ENCODE measurements at places on chromosomes 16 and 17.

DNA sequence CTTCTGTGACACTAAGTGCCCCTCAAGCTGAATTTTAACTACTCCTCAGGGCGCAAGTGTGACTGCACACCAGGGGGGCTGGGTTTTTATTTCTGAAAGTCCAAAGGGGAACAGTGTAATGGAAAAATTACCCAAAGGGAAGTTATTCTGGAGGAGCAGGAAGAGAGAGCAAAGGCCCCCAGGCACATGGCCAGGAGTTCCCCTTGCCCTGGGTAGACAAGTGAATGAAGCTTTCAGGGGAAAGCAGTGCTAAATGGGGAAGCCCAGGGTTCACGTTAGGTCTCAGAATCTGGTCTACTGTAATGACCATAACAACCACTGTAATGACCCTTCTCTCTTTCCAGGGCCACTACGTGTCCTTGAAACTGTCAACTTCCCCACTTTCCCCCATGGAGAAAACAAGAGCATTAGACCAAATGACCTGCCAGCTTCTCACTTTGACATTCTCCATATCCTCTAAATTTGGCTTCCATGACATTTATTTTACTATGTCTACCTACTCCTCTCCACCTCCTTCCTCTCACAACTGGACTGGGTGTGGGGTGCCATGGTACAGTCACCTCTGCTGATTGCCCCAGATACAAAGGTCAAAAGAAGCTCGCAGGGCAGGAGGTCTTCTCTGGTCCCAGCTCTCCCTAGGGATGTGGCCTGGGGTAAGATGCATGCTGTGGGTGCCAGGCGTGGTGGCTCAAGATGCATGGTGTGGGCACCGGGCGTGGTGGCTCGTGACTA lies 34.1 kb upstream of the MMP2 start:
- DNase-seq: no peak

GRCh38 chr17:66354981-66355380 lies 52.6 kb downstream of the PRKCA start:
- DNase-seq: no peak

GRCh38 chr16:66590322-66590721 lies 11.1 kb downstream of the CMTM2 start:
- no peak for DNase-seq

- no peak for DNase-seq
Observed at GRCh38 chr16:73368715-73369114, 320.8 kb upstream of the ZFHX3 start.

DNA sequence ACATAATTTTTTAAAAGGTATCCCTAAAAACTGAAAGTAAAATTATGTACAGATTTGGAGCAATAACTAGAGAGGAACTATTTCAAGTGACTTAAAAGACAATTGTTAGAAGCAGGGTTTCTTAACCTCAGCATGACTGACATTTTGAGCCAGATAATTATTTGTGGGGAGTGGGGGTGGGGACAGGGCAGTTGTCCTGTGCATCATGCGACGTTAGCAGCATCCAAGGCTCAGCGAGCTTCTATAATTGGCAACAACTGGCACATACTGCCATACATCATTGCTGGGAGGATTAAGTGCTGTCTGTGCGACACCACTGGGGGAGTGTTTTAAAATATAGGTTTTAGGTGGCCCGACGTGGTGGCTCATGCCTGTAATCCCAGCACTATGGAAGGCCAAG lies 27.1 kb downstream of the GABARAPL2 start:
- DNase-seq: no peak

- DNase-seq: no peak
Observed at GRCh38 chr16:19810817-19811731, 73.6 kb downstream of the GPRC5B start.

DNA sequence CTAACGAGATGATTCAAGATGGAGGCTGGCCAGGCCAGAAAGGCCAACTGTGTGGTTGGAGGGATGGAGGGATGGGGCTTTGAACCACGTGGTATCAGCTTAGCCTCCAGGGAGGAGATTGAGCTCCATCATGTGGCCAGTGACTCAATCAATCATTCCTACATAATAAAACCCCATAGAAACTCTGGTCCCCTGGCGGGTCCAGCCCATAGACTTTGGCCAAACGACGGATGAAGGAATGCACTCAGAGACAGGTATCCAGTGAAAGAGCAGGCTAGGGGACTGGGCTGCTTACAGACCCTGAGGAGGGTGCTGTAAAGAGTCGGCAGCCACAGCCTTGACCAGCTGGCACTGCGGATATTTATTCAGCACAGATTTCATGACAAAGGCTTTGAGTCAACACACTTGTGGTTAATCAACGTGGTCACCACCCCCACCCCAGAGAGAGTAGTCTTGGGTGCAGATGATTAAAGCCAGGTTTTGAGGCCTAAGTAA lies 308.7 kb upstream of the TNRC6C start:
- no peak for DNase-seq

DNA sequence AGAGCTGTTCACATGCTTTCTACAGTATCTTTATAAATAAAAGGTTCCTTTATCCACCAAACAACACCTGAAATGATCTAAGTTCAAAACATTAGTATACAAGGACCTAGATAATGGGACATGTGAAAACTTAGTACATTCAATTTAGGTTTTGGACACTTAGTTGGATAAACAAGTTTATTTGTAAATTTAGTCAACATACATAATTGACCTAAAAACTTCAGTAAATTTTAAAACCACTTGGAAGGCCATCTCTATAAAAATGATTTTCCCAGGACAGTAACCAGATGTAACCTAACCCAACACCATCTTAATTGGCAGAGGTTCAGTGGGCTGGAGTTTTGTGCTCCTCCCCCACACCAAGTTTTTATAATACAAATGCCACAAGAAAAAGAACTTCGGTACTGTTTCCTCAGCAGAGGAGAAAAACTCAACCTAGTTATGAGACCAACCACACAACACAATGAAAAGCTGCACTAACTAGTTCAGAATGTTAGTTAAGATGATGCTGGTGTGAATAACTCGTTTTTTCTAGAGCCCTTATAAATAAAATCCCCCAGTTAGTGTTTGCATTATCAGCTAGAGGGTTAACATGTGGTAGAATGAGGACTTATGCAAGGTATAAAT lies 7.2 kb upstream of the UNK start:
- no peak for DNase-seq

Measured in stimulated activated CD8-positive, alpha-beta memory T cell treated with anti-CD3 and anti-CD28 coated beads, Interleukin-7, amount 100 ng/mL, for 4 hours (primary cell).